RKO (cell line): ENCODE measurements at places on chromosomes 7 and 10.
A peak's percentile ranks its signal among the peaks of the same experiment; 100 is the strongest.

GRCh38 chr7:64098-64915 lies 128.1 kb upstream of the FAM20C start:
- DNase-seq: peak; percentile 33

- DNase-seq: no peak
These were observed 102.5 kb downstream of the ACTR3B start for GRCh38 chr7:152862006-152862405.

DNA sequence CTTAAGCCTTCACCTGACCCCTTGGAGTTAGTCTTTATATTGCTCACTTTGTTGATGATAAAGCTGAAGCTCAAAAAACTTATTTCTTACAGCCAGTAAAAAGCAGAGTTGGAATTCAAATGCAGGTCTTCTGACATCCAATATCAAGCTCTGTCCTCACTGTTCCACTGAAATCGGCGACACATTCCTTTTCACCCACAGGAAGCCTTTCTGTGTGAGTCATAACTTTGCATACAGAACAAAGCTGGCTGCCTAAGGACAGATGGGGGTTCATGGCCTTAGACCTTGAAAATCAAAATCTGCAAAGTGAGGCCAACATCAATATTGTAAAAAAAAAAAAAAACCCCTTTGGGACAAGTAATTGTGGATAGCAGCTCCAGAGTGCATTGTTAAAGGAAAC lies 21.8 kb upstream of the AKR1B1 start:
- peak; percentile 65 for DNase-seq

- DNase-seq: peak; percentile 32
These were observed 54.9 kb upstream of the ANK3 start for GRCh38 chr10:60444494-60445064.

DNA sequence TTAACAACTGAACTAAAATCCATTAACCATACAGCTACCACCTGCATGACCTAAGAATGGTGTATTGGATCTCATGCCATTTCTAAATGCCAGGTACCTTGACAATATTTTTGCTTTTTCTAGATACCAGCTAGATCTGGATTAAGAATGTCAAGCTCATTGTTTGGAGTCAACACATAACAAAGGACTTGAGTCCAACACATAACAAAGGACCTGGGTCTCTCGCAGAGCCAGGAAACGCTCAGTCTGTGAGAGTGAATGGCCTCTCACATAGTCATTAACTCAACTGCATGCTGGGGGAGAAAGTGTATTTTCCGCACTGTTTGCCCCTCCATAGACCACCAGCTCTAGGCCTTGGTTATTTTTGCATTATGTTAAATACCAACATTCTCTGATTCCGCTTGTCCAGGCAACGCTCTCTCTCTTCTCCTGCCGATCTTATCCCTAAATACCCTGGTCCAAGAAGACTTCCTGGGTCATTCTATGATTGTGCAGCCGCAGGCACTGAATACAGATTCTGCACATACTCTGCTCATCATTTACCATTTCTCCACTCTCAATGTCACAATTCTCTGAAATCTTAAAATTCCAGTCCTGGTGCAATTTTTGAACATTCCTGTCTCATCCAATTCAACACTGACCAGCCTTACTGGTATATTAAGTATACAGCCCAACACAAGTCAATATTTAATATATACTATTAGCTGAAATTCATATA lies 31.2 kb downstream of the ITIH5 start:
- DNase-seq: no peak

- no peak for DNase-seq
These were observed 27.3 kb downstream of the ANXA11 start for GRCh38 chr10:80177781-80178636.

- DNase-seq: no peak
These were observed 103.7 kb downstream of the HIP1 start for GRCh38 chr7:75635036-75635435.

- peak; percentile 51 for DNase-seq
These were observed 42.6 kb downstream of the ZNF503 start for GRCh38 chr10:75358835-75359421.

DNA sequence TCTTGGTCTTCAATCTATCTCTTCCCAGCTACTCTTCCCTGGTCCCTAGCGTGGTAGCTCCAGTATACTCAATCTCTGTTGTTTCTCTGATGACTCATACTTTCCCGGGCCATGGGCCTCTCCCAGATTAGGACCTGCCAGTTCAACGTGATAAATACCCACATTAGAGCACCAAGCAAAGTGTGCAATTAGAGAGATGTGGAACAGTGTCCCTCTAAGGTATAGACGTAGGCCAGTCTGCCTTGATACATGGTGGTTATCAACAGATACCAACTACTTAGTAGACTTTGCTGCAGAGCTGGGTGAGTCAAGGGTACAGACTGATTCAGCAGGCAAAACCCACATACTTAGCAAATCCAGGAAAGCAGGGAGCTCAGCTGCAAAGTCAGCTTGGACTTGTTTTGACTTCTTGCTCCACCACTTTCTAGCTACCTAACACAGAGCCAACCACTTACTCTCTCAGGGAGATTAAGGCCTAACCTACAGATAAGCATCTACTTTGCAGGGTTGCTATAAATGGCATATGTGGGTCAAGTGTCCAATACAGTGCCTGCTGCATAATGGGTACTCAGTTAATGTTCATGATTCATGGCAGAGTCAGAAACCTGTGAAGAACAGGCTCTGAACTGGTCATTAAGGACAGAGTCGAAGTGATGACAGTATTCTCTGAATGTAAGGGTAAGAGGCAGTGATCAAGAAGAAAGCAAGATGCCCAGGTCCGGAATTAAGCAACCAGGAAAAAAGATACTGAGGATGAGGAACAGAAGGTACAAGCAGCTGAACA lies 176.1 kb downstream of the CHN2 start:
- peak; percentile 6 for DNase-seq

GRCh38 chr7:99218406-99219184 lies 10.7 kb upstream of the KPNA7 start:
- no peak for DNase-seq

DNA sequence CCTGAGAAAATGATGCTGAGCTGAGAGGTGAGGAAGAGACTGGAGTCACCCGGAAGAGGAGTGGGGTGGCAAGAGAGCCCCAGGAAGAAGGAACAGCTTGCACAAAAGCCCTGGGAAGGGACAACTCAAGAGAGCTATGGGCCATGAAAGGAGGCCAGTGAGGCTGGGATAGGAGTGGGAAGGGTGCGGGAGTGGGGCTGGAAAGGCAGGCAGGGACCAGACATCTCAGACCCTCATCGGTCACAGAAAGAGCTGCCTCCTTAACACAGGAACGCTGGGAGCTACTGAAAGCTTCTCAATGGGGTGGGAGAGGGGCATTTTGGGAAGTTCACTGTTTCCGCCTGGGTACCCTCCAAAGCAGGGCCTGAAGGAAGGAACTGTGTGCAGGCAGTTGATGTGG lies 122.0 kb upstream of the UNC5B start:
- DNase-seq: no peak

DNA sequence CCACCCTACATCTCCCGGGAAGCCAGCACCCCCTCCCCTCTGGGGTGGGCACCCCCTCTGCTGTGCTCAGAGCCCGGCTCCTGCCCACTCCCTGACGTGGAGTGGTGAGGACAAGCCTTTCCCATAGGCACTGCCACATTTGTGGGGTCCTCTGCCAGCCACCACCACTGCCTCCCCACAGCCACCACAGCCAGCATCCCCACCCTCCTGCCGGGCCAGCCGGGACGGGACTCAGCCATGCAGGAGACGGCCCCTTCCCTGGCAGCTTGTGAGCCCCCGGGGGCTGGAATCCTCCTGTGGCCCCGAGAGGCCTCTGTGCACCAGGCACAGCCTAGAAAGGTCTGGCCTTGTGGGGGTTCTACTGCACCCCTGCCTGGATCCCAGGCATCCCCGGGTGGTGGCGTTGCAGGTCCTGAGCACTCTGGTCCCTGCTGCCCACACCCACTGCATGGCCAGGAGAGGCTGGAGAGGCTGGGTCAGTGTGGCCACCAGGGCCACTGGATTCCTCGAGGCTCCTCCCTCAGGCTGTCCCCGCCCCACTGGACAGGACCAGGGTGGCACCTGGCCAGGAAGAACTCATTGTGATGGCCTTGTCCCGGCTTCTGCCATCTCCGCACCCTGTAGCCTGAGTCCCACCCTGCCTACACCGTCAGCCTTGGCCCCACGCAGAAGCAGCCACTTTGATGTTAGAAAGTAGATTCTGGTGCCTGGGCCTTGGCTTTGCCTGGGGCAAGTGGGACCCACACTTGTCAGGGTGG lies 148.0 kb downstream of the EBF3 start:
- no peak for DNase-seq

- DNase-seq: no peak
These were observed 108.4 kb upstream of the HPS1 start for GRCh38 chr10:98555021-98555619.

DNA sequence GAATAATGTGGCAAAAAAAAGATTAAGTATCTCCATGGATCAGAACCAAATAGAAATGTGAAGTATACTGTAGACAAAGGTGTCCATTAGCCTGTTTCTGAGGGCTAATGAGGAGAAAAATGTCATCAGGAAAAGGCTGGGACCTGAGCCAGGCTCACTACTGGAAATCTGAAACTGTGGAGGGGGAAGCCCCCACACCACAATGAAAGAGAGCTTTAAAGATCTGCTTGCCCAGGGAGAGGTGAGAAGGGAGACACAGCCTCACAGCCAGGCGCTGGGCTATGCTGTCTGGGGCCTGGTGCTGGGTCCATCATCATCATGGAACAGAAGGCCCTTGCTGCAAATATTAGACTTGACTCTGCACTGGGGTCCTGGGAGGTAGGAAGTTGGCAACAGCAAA lies 90.4 kb downstream of the OSBPL3 start:
- DNase-seq: no peak

DNA sequence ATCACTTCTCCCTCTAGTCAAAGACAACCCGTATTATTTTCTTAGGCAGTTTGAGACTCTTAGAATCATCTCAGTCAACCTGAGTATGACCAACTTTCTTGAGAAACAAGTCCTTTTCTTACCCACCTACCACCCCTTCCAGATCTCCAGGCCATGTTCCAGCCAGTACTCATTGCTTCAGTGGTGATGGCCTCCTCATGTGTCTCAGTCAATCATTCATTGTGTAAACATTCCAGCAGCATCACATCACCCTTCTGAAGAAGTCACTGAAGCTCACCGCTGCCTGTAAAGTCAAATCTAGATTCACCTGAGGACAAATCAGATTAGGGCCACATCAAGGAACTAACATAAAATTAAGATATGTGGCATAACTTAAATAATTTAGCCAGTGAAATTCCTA lies 467.2 kb upstream of the NRP1 start:
- DNase-seq: no peak

DNA sequence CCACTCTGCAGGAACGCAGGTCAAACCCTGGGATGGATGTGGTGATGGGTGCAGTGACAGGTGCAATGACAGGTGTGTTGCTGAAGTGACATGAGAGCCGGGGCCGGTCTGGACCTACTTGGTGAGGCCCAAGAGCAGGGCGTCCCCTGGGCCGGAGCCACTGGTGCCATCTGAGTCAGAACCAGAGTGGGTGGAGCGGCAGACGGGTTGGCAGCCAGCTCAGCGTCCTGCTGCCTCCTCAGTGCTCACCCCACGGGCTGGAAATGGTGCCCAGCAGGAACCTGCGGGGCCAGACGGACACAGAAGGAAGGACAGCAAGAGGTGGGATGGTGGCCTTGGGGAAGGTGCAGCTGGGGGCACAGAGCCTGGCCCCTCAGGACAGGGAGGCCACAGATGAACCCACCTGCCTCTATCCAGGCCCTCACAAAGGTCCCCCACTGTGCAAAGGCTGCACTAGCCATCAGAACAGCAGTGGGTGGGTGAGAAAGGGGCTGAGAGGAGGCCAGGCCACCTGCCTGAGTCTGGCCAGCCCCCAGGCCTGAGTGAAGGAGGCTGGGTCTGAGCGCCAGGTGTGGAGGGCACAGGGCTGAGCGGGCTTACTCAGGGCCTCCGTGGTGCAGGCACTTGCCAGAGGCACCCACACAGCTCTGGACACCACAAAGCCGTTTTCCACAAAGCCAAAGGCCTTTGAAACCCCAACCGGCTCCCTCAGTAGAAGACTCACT lies 129.0 kb upstream of the PPP2R2D start:
- no peak for DNase-seq

- DNase-seq: no peak
These were observed 101.2 kb downstream of the EPC1 start for GRCh38 chr10:32245760-32246159.

GRCh38 chr10:43479275-43479674 lies 42.4 kb downstream of the ZNF487 start:
- no peak for DNase-seq

- DNase-seq: no peak
These were observed 10.3 kb downstream of the HTRA1 start for GRCh38 chr10:122471531-122472177.

DNA sequence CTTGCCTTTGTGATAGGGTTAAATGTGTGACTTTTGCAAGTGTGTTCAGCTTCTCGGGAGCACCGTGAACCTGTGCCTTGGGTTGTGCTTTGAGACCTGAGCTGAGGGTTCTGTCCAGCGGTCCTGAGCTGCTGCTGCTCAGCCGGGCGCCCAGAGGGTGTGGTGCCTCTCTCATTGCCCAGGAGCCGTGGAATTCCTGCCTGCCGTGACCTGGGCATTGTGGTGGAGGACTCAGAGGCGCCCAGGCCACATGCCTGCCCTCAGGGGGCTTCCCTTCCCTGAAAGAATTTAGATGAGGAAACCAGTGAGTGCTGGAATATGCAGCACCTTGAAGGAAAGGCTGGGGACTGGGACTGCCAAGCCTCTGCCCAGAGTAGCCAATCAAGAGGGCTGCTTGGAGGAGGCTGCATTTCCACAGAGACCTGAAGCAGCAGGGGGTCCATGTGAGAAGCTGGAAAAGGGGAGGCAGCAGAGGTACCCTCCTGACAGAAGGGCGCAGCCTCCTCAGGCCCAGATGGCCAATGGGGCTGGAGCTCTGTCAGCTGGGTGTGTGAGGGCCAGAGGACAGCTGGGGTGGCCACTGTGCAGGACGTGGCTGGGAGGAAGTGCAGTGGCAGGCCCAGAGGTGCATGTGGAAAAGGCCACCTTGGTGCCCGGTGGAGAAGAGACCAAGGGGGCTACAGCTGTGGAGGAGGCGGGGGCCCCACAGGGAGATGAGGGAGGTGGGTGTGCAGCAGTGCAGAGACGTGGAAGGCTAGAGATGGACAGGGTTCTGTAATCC lies 107.3 kb downstream of the NKX6-2 start:
- DNase-seq: no peak

DNA sequence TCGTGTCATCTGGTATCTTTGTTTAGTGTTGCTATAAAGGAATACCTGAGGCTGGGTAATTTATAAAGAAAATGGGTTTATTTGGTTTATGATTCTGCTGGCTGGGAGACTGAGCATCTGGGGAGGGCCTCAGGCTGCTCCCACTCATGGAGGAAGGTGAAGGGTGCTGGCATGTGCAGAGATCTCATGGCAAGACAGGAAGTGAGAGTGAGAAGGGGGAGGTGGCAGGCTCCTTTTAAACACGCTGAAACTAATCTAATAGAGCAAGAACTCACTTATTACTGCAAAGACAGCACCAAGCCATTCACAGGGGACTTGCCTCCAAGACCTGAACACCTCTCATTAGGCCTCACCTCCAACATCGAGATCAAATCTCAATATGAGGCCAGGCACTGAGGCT lies 11.3 kb downstream of the OIT3 start:
- no peak for DNase-seq
